Neural crest cell (in vitro differentiated cells): ENCODE measurements at places on chromosomes 7 and 10. TPM values are rescaled to one million over a fixed set of nuclear protein-coding genes. Genes with fewer than 3 reads are reported as not detected.

DNA sequence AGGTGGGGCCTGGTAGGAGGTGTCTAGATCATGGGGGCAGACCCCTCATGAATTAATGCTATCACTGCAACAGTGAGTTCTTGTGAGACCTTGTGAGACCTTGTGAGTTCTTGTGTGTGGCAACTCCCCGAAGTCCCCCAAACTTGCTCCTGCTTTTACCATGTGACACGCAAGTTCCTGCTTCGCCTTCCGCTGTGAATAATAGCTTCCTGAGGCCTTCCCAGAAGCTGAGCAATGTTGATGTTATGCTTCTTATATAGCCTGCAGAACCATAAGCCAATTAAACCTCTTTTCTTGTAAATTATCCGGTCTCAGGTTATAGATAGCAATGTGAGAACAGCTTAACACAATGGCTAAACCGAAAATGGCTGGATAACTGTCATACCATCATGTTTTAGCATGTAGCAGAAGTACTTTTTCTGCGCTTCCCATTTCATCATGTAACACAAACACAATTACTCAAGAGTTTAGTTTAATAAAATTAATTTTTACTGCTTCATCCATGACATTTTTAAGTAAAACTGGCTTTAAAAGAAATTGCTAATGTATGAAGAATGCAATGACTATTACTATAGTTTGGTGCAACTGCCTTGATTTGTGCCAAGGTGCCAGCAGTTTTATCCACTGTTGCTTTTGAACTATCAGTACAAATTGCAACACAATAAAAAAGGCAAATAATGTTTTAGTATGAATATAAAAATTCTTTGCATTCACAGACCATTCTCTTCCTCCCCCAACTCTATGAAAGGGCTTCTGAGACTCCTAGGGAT is 87.7 kb upstream of the TMEM168 start:
- H3K4me3 ChIP-seq = no peak overlapping the region
- H3K27ac ChIP-seq = no peak overlapping the region
- no peaks in the 10 kb centered on the region for H3K4me1 ChIP-seq
- DNase-seq = no peak
- no peaks in the 10 kb centered on the region for H3K27me3 ChIP-seq

- DNase-seq = no peak
- peak overlapping the region; percentile 25 for H3K4me3 ChIP-seq
- peaks cover 10% of the 10 kb centered on the region for H3K4me1 ChIP-seq
- H3K27me3 ChIP-seq = no peaks in the 10 kb centered on the region
Observed at GRCh38 chr10:21746118-21746517, 212.1 kb downstream of the MLLT10 start.

DNA sequence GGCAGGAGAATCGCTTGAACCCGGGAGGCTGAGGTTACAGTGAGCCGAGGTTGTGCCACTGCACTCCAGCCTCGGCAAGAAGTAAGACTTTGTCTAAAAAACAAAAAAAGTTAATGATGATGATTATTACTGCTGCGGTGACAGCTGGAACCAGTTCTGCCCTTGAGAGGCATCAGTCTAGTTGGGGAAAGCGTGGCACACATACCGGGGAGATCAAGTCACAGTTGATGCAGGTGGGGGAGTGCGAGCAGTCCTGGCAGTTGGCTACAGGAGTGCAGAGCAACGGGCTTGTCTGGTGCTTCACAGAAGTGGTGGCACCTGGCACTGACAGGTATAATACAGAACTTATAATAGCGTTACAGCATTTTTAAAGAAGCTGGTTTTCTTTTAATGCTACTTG is 173.0 kb downstream of the ARHGAP21 start:
- no peak overlapping the region for H3K27ac ChIP-seq
- H3K4me1 ChIP-seq = peaks cover 6% of the 10 kb centered on the region
- H3K27me3 ChIP-seq = no peaks in the 10 kb centered on the region
- H3K36me3 ChIP-seq = peaks cover 6% of the 10 kb centered on the region
- DNase-seq = no peak

- peak overlapping the region; percentile 73 for H3K27ac ChIP-seq
- no peak for DNase-seq
- no peak overlapping the region for H3K4me3 ChIP-seq
Observed at GRCh38 chr10:33674986-33675599, 340.6 kb upstream of the NRP1 start.

DNA sequence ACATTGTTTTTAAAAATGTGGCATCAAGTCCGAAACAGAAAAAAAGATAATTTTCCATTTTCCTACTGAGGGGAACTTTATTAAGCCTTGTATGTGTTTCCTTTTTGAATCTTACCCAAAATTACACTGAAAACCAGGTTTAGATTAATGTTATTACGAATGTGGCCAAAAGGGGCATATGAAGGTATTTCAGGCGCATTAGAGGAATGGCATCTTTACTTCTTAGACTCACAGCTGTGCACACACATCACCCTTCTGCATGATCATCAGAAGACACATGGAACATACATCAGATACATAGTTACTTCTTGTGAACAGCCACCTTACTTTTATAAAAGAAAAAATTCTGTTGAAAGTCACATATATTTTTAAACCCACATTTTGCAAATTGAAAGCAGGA is 58.6 kb upstream of the ZPBP start:
- no peak for DNase-seq
- no peak overlapping the region for H3K4me3 ChIP-seq
- H3K36me3 ChIP-seq = no peaks in the 10 kb centered on the region
- no peaks in the 10 kb centered on the region for H3K27me3 ChIP-seq
- no peak overlapping the region for H3K27ac ChIP-seq

GRCh38 chr10:11504566-11505285 is 106.7 kb downstream of the USP6NL start:
- H3K4me1 ChIP-seq = peaks cover 27% of the 10 kb centered on the region
- no peak overlapping the region for H3K4me3 ChIP-seq
- H3K36me3 ChIP-seq = peaks cover 12% of the 10 kb centered on the region
- H3K27ac ChIP-seq = peak overlapping the region; percentile 94
- DNase-seq = no peak
- no peaks in the 10 kb centered on the region for H3K27me3 ChIP-seq

DNA sequence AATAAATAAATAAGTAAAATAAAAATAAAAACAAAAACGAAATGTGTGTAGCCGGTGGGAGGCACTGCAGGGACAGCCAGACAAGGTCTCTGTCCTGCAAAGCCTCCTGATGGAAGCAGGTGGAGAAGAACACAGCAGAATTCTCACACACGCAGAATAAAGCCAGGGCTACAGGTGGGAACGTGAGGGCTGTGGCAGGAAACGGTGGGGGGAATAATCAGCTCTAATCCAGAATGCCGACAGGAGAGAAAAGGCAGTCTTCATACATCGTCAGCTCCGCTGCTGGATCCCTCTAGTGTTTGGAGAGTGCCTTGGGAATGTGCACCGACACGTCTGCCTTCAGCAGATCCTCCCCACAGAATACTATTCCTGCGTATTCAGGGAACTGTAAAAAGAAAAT is 6.8 kb upstream of the SNX8 start:
- H3K4me3 ChIP-seq = peak overlapping the region; percentile 59
- H3K27me3 ChIP-seq = no peaks in the 10 kb centered on the region
- H3K4me1 ChIP-seq = no peaks in the 10 kb centered on the region
- no peak overlapping the region for H3K27ac ChIP-seq

GRCh38 chr10:97666992-97667391 is 20.0 kb downstream of the AVPI1 start:
- DNase-seq = no peak
- peaks cover 11% of the 10 kb centered on the region for H3K36me3 ChIP-seq
- no peak overlapping the region for H3K27ac ChIP-seq
- H3K4me1 ChIP-seq = no peaks in the 10 kb centered on the region
- H3K4me3 ChIP-seq = no peak overlapping the region
- H3K27me3 ChIP-seq = no peaks in the 10 kb centered on the region

- no peak overlapping the region for H3K4me3 ChIP-seq
- H3K4me1 ChIP-seq = peaks cover 11% of the 10 kb centered on the region
- H3K36me3 ChIP-seq = peaks cover 3% of the 10 kb centered on the region
- H3K27ac ChIP-seq = no peak overlapping the region
- no peaks in the 10 kb centered on the region for H3K27me3 ChIP-seq
Observed at GRCh38 chr7:107628461-107629064, 32.1 kb upstream of the SLC26A4 start.

DNA sequence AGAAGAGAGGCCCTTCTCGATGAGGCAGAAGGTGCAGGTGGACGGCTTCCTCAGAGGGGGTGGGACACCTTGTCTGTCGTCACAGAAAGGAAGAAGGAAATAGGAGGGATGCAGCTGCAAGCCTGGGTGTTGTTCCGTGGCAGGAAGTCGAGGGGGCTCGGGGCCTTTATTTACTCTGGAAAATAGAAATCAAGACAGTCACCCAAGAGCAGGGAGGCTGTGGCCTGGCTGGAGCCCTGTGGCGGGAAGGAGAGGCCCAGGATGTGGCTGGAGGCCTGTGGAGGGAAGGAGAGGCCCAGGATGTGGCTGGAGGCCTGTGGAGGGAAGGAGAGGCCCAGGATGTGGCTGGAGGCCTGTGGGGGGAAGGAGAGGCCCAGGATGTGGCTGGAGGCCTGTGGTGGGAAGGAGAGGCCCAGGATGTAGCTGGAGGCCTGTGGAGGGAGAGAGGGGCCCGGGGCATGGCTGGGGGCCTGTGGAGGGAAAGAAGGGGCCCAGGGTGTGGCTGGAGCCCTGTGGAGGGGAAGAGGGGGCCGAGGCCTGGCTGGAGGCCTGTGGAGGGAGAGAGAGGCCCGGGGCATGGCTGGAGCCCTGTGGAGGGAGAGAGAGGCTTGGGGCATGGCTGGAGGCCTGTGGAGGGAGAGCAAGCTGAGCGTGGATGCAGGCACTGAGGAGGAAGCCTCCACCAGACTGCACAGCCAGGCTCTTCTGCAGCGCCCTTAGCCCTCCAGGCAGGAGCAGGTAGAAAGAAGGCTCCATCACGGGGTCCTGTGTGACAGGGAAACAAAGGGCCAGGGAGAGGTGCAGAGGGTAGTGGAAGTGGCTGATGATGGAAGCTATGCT is 97.3 kb upstream of the SFMBT2 start:
- no peaks in the 10 kb centered on the region for H3K27me3 ChIP-seq
- H3K36me3 ChIP-seq = peaks cover 2% of the 10 kb centered on the region
- H3K27ac ChIP-seq = no peak overlapping the region
- H3K4me1 ChIP-seq = peaks cover 5% of the 10 kb centered on the region

Gene SNX8
- total RNA-seq = 30.4 and 31.8 TPM in 2 replicates

Gene TMEM178B
- total RNA-seq = 19.7 and 22.1 TPM in 2 replicates

Gene ITGA8
- total RNA-seq = 0.27 and 0.37 TPM in 2 replicates

Gene GPR26
- not detected in 2 replicates for total RNA-seq

Gene ACSL5
- not detected in 2 replicates for total RNA-seq

Gene NPC1L1
- 0.12 and 0.18 TPM in 2 replicates for total RNA-seq

Gene ATP6V0A4
- total RNA-seq = not detected in 2 replicates

Gene ADCYAP1R1
- total RNA-seq = 8.8 and 9.0 TPM in 2 replicates

Gene CALHM3
- total RNA-seq = not detected in 2 replicates
